Right renal cortex interstitium (tissue), 3 donors: ENCODE measurements at places on chromosomes 11 and 22. TPM values are rescaled to one million over a fixed set of nuclear protein-coding genes. Genes with fewer than 3 reads are reported as not detected.

The IRAG1 gene
- 10.3 TPM for polyA plus RNA-seq

The OR6A2 gene
- not detected for polyA plus RNA-seq

The GRIA4 gene
- polyA plus RNA-seq = 0.51 TPM

The CECR2 gene
- polyA plus RNA-seq = 10.5 TPM

The SDHAF2 gene
- 47.4 TPM for polyA plus RNA-seq

The ZNF215 gene
- polyA plus RNA-seq = 3.8 TPM

The DTX4 gene
- 43.0 TPM for polyA plus RNA-seq

The BIK gene
- 0.60 TPM for polyA plus RNA-seq

The CCDC86 gene
- 16.8 TPM for polyA plus RNA-seq

The NTM gene
- polyA plus RNA-seq = 30.5 TPM

The GPR83 gene
- polyA plus RNA-seq = 0.67 TPM

The KCNJ1 gene
- 109 TPM for polyA plus RNA-seq

The OR4D10 gene
- polyA plus RNA-seq = not detected

The TMEM86A gene
- 8.9 TPM for polyA plus RNA-seq

The C11orf97 gene
- polyA plus RNA-seq = 0.39 TPM

The SPTY2D1 gene
- 30.0 TPM for polyA plus RNA-seq

The IFITM10 gene
- polyA plus RNA-seq = 0.30 TPM

The MRGPRX4 gene
- polyA plus RNA-seq = not detected

The GTSE1 gene
- polyA plus RNA-seq = 13.6 TPM

The NXPE1 gene
- polyA plus RNA-seq = 0.06 TPM

The TTC36 gene
- polyA plus RNA-seq = 1.1 TPM

The SYCE3 gene
- 0.61 TPM for polyA plus RNA-seq

The TKFC gene
- polyA plus RNA-seq = 44.5 TPM

The OR52I1 gene
- polyA plus RNA-seq = not detected

The TEX54 gene
- 0.43 TPM for polyA plus RNA-seq

The GRAMD4 gene
- polyA plus RNA-seq = 18.5 TPM

The FGF4 gene
- not detected for polyA plus RNA-seq

The OR5M3 gene
- polyA plus RNA-seq = not detected

The ACAD8 gene
- 41.1 TPM for polyA plus RNA-seq

The BATF2 gene
- 3.0 TPM for polyA plus RNA-seq

The JAML gene
- 2.3 TPM for polyA plus RNA-seq

The MMP3 gene
- 0.06 TPM for polyA plus RNA-seq

The OR52E2 gene
- not detected for polyA plus RNA-seq

The TYMP gene
- 1.1 TPM for polyA plus RNA-seq

The RIC3 gene
- 22.0 TPM for polyA plus RNA-seq

The MRGPRF gene
- polyA plus RNA-seq = 22.7 TPM

The MS4A7 gene
- polyA plus RNA-seq = 2.4 TPM

The OR10A3 gene
- not detected for polyA plus RNA-seq

The POU2AF2 gene
- not detected for polyA plus RNA-seq

The CHCHD10 gene
- polyA plus RNA-seq = 75.6 TPM

The SAC3D1 gene
- 12.8 TPM for polyA plus RNA-seq

The DDT gene
- 61.2 TPM for polyA plus RNA-seq

The DDX25 gene
- 4.5 TPM for polyA plus RNA-seq

The KRTAP5-2 gene
- polyA plus RNA-seq = 0.21 TPM

The CALCA gene
- 11.1 TPM for polyA plus RNA-seq

The NLRP6 gene
- polyA plus RNA-seq = 0.11 TPM

The CLTCL1 gene
- polyA plus RNA-seq = 3.9 TPM

The SOX6 gene
- 22.4 TPM for polyA plus RNA-seq

The SEPTIN3 gene
- polyA plus RNA-seq = 7.2 TPM

The GAB2 gene
- 17.0 TPM for polyA plus RNA-seq

The APOL6 gene
- polyA plus RNA-seq = 4.1 TPM

The TRIM22 gene
- polyA plus RNA-seq = 7.3 TPM

The PKNOX2 gene
- 12.0 TPM for polyA plus RNA-seq

The HORMAD2 gene
- 0.06 TPM for polyA plus RNA-seq
